Smooth muscle cell of the umbilical artery (primary cell): ENCODE measurements at places on chromosomes 2 and 18. TPM values are rescaled to one million over a fixed set of nuclear protein-coding genes. Genes with fewer than 3 reads are reported as not detected.

ACVR1C gene
- total RNA-seq: under 0.01 and 0.37 TPM in 2 replicates

NT5C1B gene
- total RNA-seq: not detected in 2 replicates

TEX44 gene
- total RNA-seq: not detected in 2 replicates

SKOR2 gene
- total RNA-seq: not detected in 2 replicates

CRYBA2 gene
- not detected in 2 replicates for total RNA-seq

WNT10A gene
- not detected in 2 replicates for total RNA-seq

ECEL1 gene
- not detected in 2 replicates for total RNA-seq

AGFG1 gene
- total RNA-seq: 33.9 and 55.3 TPM in 2 replicates

BBS5 gene
- total RNA-seq: 4.5 and 5.5 TPM in 2 replicates

HOXD12 gene
- total RNA-seq: not detected in 2 replicates

GALNT3 gene
- 1.2 and 5.4 TPM in 2 replicates for total RNA-seq

PAIP2B gene
- 0.30 and 0.42 TPM in 2 replicates for total RNA-seq

PPP1R1C gene
- 0.28 TPM in 1 of 2 replicates, not detected in the other for total RNA-seq

GALR1 gene
- not detected in 2 replicates for total RNA-seq

TUBA4B gene
- total RNA-seq: not detected in 2 replicates
